ENCODE measurements at places on chromosomes 6 and 20.

DNA sequence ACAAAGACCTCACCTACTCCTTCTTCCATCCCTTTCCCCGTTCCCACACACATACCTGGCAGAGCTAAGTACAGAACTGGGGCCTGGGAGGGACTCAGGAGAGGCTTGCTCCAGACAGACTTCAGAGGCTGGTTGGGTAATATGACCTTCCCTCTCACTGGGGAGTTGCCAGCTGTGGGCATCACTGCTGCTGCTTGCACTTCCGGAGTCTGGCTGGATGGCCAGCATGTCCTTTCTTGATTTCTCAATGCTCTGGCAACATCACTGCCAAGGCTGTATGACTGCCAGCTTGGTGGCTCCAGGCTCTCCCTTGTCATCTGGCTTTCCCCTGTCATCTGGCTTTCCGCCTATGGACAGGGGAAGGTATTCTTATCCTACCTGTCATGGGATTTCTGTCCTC is 47.8 kb downstream of the CDH22 start:
- DNase-seq, result no peak

- DNase-seq, result no peak
Observed at GRCh38 chr6:307874-308273, 15.6 kb downstream of the DUSP22 start.

DNA sequence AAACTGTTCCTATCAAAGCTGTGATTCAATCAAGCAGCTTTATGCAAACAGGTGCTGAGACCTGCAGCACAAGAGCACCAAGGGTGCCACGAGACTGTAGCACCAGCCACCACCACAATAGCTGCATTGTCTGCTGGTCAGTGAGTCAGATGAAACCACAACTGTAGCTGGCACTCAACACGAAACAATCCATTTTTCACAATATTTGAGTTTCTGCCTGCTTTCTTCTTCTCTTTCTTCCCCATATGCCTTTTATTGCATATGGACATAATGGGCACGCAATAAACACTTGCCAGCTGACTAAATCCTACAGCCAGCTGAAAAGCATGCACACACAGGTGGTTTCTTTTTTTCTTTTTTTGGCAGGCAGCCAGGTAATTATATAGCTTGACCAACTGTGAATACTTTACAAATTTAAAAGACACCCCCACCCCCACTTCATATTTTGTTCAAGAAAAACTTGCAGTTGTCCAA is 16.6 kb downstream of the SLC2A12 start:
- DNase-seq, result peak; percentile 94

- DNase-seq, result no peak
Observed at GRCh38 chr20:376750-377149, 3.8 kb upstream of the TRIB3 start.

GRCh38 chr6:12849809-12850198 is 133.2 kb downstream of the PHACTR1 start:
- DNase-seq, result no peak

GRCh38 chr6:34982424-34982852 is 93.4 kb downstream of the ANKS1A start:
- DNase-seq, result no peak

- no peak for DNase-seq
Observed at GRCh38 chr6:87116922-87117321, 22.0 kb upstream of the CGA start.

- peak; percentile 76 for DNase-seq
Observed at GRCh38 chr20:10626896-10627295, 46.9 kb downstream of the JAG1 start.

DNA sequence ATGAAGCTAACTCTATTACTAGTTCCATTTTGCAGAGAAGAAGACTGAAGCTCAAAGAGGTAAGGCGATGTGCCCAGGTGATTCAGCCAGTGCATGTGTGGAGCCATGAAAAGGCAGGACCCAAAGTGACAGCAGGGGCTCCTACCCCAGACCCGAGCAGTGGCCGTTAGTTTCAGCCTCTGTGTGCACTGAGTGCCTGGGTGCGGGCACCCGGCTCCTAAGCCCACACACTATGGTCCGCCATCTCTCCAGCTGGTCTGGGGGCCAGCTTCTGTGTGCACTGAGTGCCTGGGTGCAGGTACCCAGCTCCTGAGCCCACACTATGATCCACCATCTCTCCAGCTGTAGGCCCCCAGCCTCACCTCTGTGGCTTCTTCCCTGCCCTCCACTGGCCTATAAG is 123.5 kb upstream of the CST7 start:
- DNase-seq, result no peak

Data from foreskin keratinocyte (primary cell).